Astrocyte of the spinal cord (primary cell): ENCODE measurements at places on chromosomes 12 and 14.

DNA sequence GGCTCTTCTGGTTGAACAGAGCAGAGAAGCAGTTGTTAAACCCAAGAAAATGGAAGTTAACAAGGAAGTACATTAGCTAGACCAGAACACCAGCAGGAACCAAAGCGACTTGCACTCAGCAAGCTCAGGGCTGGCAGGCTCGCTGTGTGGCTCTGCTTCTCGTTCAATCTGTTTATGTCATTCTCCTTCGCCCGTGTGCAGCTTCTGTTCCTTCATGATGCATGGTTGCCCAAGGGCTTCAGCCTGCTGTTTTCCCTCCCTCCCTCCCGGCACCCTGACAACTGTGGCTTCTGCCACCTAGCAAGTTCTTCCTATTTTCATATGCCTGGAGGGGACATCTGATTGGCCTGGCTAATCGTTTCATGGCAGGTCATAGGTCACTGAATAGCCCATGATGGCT is 25.3 kb downstream of the PIGH start:
- DNase-seq: no peak

GRCh38 chr14:61927520-61927919 is 165.3 kb downstream of the SNAPC1 start:
- peak; percentile 63 for DNase-seq

GRCh38 chr12:32587581-32588495 is 91.3 kb upstream of the DNM1L start:
- DNase-seq: no peak

GRCh38 chr12:94951071-94951934 is 52.2 kb downstream of the NDUFA12 start:
- no peak for DNase-seq

DNA sequence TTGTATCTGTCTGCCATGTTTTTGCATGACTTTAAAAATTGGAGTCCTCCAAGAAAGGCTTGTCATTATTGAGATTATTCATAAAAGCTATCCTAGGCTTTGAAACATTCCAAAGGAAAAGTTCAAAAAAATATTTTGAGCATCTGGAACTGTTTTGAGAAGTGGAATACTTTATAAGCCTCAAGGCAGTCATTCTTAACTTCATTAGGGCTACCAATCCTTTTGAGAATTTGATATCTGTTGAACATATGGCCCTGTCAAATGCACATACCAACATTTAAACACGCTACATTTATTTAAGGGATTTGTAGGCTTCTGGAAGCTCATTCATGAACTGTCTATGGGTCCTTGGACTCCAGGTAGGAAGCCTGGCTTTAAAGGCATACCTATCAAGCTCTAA is 77.0 kb downstream of the TMEM117 start:
- DNase-seq: no peak

DNA sequence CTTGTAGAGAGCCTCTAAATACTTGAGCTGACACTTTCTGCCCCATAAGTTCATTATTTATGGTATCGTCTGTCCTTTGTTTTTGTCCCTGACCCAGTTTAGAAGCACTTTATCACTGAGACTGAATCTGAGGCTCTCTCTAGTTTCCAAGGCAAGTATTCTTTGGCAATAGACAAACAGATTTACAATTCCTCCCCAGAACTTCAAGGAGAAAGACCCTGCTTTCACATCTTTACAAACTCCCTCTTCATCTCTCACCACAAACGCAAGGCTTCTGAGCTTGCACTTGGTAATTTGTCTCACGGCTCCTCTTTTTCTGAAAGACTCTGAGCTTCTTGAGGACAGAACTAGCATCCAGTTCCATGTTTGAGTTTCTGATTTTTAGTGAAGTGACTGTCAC is 49.8 kb upstream of the PARP11 start:
- DNase-seq: no peak

DNA sequence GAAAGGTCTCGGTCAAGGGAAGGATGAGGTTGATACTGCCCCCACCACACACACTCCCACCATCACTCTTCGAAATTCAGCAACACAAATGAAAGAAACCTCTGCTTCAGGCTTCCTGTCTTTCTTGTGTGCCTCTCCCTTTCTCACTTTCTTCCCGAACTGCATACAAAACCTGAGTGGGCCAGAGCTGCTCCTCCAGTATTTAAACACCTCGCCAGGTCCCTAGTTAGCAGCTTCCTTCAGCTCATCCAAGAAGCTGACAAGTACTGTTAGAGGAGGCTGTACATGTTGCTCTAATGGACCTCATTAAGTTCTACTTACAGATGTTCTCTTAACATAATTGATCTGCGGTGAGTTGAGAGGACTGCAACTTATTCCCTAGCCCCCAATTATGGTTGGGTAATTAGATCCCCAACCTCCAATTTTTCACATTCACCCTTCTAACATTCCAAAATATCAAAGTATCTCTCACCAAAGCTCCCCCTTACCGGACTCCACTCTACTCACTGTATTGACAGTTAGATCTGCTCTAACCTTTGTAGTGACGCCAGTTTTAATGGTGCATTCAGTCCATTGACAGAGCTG is 4.1 kb upstream of the LMO3 start:
- DNase-seq: no peak

DNA sequence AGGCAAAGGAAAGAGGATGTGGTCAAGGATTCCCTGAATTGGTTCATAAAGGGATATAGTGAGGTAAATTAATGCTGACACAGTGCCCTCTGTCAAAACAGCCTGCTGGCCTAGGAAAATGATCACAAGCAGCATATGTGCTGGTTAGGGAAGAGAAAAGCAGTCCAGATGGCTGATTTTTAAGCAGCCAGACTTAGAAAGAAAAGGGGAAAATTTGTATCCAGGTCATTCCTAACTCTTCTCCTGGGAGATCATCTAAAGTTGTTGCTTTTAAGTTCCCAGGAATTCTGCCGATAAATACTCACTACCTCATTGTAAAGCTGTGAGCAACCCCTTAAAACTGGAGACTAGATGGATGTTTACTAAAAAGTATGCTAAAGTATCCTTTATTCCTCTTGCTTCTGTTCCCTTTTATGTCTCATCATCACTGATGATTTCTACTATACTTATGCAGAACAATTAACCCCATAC is 46.4 kb upstream of the CNOT2 start:
- DNase-seq: peak; percentile 12

DNA sequence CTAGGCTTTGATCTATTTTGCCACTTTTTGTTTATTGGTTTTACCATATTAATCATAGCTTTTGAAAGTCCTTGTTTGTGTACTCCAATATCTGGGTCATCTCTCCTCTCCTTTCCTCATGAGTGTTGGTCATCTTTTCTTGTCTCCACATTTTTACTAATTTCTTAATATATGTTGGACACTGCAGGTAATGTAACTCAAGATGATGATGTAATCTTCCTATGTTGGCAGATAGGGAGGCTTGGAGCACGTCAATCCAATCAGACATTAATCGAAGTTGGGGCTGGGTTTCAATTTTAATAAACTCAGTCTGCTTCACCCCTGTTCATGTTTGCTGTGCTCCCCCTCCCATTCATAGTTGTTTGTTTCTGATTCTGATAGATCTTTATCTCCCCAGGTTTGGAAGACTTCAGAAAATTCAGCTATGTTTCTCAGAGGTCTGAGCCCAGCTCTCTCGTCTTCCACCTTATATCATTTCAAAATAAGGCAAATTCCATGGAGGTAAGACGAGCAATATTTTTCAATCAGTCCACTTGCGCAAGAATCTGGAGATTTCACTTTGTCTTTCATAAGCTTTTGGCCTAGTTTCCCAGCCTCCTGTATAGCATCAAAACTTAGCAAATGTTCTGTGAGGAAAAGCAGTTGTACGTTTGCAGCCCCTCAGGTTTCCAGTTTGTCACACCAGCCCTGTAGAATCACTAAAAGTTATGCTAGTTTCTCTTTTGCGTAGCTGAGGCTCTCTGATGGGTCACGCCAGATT is 504.1 kb downstream of the TMTC2 start:
- no peak for DNase-seq

GRCh38 chr12:51866762-51867161 is 18.2 kb upstream of the FIGNL2 start:
- DNase-seq: no peak

DNA sequence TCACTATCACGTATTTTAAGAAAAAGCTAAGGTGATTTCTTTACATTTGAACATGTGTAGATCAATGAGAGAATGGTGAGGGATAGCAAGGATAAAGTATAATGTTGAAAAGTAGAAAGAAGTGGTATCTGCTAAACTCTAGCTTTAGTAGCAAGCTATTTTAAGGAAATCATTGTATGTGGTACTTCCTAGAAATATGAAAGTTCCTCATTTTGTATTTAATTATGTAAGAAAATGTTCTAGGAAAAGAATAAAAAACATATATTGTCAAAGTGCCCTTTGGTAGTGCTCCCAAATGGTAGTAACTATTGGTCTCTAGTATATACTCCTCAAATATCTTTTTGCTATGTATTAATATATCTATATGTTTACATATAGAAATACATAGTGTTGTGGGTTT is 35.7 kb downstream of the RAB21 start:
- DNase-seq: no peak

- DNase-seq: no peak
Measured at GRCh38 chr12:131606218-131606901, 104.5 kb upstream of the SFSWAP start.

DNA sequence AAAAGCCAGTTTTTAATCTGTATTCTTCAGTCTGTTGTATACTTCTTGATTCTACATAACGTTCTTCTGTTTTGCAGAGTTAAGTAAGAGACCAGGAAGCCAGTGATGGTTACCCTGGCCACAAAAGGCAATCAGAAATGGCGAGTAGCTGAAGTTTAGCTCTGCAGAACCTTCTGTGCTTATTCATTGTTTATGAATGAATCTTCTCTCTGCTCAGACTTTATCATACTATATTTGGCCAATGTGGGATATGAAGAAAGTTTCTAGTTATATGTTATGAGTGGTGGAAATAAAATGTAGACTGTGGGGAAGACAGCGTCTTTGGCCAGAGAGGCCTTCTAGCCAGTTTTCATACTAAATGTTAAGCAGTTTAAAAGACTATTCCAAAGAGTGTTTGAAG is 249.9 kb upstream of the RGS6 start:
- no peak for DNase-seq

DNA sequence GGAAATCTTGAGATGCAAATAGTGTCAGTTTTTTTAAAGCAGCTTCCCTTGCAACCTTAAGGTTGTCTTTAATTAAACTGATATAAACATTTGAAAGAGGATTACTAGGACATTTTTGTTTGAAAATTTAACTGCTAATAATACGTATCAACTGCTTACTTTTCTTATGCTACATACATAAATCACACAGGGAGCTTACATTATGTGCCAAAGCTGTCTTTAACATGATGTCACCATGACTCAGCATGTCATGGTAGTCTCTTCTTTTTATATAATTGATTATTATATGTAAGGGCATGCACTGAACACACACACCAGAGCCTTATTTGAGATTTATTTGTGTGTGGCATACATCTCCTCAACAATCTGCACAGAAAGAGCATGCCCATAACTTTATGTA is 63.0 kb upstream of the PTHLH start:
- peak; percentile 63 for DNase-seq

GRCh38 chr12:67456431-67456901 is 187.3 kb downstream of the CAND1 start:
- DNase-seq: peak; percentile 85

GRCh38 chr14:71321574-71322315 is 414.5 kb downstream of the PCNX1 start:
- peak; percentile 69 for DNase-seq

GRCh38 chr12:42759622-42760273 is 170.2 kb upstream of the PRICKLE1 start:
- DNase-seq: peak; percentile 50

- DNase-seq: no peak
Measured at GRCh38 chr12:32198555-32198954, 91.9 kb downstream of the BICD1 start.

DNA sequence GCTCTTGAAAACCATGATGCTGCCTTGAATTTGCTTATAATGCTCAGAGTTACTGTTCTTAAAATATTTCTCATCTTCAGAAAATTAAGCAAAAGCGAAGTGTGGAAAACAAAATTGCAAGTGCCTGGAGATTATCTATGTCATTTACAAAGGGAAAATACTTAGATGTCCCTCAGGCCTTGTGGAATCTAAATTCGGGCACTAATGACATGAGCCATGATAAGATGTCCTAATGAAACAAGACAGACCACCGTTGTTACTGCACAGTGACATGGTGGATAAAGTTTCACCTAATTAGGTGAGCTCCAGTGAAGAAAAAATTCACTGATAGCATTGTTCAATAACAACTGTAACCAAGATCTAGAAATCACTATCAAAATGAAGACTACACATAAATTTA is 30.4 kb downstream of the PPP1R13B start:
- no peak for DNase-seq

- DNase-seq: no peak
Measured at GRCh38 chr12:4216187-4216927, 57.2 kb upstream of the CCND2 start.

GRCh38 chr12:101761350-101761749 is 22.1 kb upstream of the SYCP3 start:
- DNase-seq: no peak

DNA sequence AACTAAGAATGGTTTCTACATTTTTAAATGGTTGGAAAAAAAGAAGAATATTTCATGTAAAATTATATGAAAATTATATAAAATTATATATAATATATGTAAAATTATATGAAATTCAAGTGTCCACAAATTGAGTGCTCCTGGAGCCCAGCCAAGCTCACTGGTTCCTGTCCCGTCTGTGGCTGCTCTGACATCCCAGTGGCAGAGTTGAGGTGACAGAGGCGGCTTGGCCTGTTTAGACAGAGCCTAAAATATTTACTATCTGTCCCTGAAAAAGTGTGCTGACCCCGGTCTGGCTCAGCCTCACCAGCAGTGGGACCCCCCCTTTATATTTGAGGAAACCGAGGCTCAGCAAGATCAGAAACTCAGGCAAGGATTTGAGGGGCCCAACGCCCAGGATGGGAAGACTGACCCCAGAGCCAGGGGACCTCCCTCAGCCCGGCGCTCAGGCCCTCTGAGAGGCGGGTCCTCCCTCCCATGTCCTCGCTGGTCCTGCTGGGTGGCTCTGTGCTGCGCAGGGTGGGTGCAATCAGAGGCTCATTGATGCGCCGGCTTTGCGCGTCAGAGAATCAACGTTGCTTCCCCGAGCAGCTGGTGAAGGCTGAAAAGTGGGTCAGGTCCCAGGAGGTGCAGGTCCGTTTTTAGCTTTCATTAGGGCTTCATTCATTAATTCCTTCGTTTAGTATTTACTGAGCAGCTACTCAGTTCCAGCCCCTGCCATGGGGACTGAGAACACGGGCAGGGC is 21.5 kb upstream of the BEGAIN start:
- no peak for DNase-seq

GRCh38 chr12:4824380-4824779 is 85.3 kb upstream of the KCNA1 start:
- peak; percentile 79 for DNase-seq
